ENCODE measurements at places on chromosomes 5 and 9. TPM values are rescaled to one million over a fixed set of nuclear protein-coding genes. Genes with fewer than 3 reads are reported as not detected.

- DNase-seq: no peak
- H3K27me3 ChIP-seq: no peaks in the 10 kb centered on the region
- no peaks in the 10 kb centered on the region for H3K4me1 ChIP-seq
- no peak overlapping the region for H3K4me3 ChIP-seq
- H3K36me3 ChIP-seq: no peaks in the 10 kb centered on the region
- no peak overlapping the region for H3K27ac ChIP-seq
Measured at GRCh38 chr9:136928591-136928990, 15.9 kb downstream of the FBXW5 start.

- no peaks in the 10 kb centered on the region for H3K27me3 ChIP-seq
- DNase-seq: no peak
- H3K4me3 ChIP-seq: no peak overlapping the region
- H3K27ac ChIP-seq: no peak overlapping the region
- no peaks in the 10 kb centered on the region for H3K36me3 ChIP-seq
- H3K4me1 ChIP-seq: peaks cover 8% of the 10 kb centered on the region
Measured at GRCh38 chr5:87241555-87241954, 26.1 kb upstream of the RASA1 start.

DDX46 gene
- 16.9 TPM for total RNA-seq

GRCh38 chr5:132009706-132010405, 1.6 kb downstream of the ACSL6 start:
- H3K4me3 ChIP-seq: no peak overlapping the region
- H3K27ac ChIP-seq: no peak overlapping the region
- H3K36me3 ChIP-seq: no peaks in the 10 kb centered on the region
- H3K4me1 ChIP-seq: no peaks in the 10 kb centered on the region
- H3K27me3 ChIP-seq: peaks cover 30% of the 10 kb centered on the region

DCAF10 gene
- 15.8 TPM for total RNA-seq

DNA sequence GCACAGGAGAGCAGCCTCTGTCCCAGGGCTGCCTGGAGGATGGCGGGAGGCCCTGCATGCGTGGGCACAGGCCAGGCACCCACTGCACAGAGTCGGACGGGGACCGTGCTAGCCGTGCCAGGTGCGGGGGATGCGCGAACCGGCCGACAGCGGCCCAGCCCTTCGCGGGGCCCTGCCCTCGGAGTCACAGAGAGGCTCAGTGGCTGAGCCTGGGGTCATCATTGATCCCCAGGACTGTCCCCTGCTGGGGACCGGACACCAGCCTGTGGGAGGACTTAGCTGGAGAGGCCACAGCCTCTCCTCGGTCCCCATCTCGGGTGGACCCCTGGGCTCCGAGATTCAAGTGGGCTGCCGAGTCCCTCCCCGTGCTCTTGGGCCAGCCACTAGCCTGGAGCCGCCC, 19.1 kb upstream of the LAMC3 start:
- peaks cover under 1% of the 10 kb centered on the region for H3K4me1 ChIP-seq
- H3K27ac ChIP-seq: no peak overlapping the region
- no peak overlapping the region for H3K4me3 ChIP-seq
- peaks cover 4% of the 10 kb centered on the region for H3K27me3 ChIP-seq

DNA sequence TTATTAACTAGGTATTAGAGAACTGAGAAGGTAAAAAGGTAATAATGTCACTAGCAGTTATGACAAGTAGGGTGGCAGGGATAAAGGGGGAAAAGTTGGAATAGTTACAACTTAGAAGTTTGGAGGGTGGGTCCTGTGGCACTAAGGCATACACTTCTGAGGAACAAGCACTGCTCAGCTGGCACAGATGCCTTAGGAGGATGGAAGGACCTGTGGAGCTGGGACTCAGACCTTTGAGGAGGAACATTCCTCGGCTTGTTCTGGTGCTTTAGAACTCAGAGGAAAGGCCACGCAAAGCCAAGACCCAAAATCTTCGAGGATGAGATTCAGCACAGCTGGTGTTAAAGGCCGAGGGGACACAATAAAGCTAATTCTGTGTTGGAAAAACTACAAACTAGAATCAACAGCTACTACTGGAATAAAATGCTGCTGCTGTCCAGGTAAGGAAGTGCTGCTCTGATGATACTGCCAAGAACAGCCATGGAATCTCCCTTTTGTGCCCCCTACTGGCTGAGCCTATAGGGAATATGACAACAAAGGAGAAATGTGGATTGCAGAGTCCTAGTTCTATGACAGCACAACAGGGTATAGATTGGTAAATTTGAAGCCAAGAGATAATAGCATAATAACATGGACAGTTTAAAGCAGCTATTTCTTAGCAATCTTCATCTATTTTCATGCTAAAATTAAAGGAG, 126.7 kb downstream of the SLC25A46 start:
- H3K27me3 ChIP-seq: peaks cover 30% of the 10 kb centered on the region
- H3K4me3 ChIP-seq: no peak overlapping the region
- no peaks in the 10 kb centered on the region for H3K36me3 ChIP-seq
- peak; percentile 51 for DNase-seq
- H3K27ac ChIP-seq: no peak overlapping the region
- no peaks in the 10 kb centered on the region for H3K4me1 ChIP-seq

SPAAR gene
- total RNA-seq: not detected

DNA sequence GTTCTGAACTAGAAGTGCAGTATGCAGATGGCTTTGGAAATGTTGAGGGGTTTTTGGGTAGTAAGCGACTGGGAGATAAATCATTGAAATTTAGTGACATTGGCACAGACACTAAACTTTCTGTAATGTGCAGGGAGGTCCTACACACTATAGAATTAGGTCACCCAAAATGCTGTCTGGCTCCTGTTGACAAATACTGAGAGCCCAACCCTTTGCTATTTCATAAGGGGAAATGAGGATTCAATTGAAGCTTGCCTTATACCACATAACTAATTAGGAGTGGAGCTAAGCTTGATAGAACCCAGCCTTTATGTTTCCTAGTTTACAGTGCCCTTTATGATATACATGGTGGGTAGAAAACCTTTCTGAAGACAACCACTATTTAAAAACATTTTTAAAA, 22.6 kb downstream of the HMGXB3 start:
- H3K4me3 ChIP-seq: no peak overlapping the region
- no peaks in the 10 kb centered on the region for H3K27me3 ChIP-seq
- H3K27ac ChIP-seq: peak overlapping the region; percentile 57

GRCh38 chr9:16277471-16277960, 593.0 kb downstream of the BNC2 start:
- H3K4me1 ChIP-seq: no peaks in the 10 kb centered on the region
- H3K4me3 ChIP-seq: no peak overlapping the region
- no peak overlapping the region for H3K27ac ChIP-seq
- H3K27me3 ChIP-seq: no peaks in the 10 kb centered on the region
- no peak for DNase-seq

- no peak overlapping the region for H3K4me3 ChIP-seq
- no peaks in the 10 kb centered on the region for H3K4me1 ChIP-seq
Measured at GRCh38 chr5:50501491-50502228, 60.6 kb upstream of the EMB start.

DNA sequence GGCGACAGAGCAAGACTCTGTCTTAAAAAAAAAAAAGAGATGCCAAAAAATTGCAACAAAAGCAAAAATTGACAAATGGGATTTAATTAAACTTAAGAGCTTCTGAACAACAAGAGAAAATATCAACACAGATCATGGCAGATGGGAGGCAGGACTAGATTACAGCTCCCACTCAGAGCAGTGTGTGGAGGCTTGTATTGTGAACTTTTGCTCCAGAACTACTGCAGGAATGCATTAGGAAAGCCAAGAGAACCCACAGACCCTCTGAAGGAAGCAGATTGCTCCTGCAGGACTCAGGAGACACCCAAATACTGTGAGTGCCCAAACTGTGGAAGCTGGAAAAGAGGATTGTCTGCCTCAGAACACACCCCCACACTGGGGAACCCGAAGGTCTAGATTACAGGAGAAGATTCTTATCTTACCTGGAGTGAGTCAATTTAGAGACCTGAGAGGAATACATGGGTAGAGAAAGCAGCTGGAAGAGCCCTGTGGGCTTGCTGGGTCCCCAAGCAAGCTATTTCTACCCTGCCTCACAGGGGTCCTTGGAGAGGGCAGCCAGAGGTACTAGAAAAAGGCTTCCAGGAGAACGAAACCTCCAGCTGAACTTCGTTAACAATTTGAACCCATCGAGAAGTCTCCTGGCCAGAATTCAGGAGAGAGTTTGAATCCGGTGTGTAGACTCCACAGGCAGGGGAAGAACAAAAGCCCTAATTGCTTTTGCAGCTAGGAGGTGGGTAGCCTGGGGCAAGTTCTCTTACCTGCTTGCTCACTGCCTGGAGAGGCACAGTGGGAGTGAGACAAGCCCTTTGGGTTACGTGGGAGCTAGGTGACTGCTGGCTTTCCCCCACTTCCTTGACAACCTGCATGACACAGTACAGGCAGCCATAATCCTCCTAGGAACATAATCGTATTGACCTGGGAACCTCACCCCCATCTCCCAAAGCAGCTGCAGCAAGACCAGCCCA, 593.4 kb upstream of the RGMB start:
- no peaks in the 10 kb centered on the region for H3K27me3 ChIP-seq
- no peaks in the 10 kb centered on the region for H3K36me3 ChIP-seq
- no peak overlapping the region for H3K27ac ChIP-seq
